Activated naive CD8-positive, alpha-beta T cell treated with anti-CD3 and anti-CD28 coated beads, Interleukin-2, amount 50 U/mL, for 24 hours (primary cell): ENCODE measurements at places on chromosomes 3 and 15.

DNA sequence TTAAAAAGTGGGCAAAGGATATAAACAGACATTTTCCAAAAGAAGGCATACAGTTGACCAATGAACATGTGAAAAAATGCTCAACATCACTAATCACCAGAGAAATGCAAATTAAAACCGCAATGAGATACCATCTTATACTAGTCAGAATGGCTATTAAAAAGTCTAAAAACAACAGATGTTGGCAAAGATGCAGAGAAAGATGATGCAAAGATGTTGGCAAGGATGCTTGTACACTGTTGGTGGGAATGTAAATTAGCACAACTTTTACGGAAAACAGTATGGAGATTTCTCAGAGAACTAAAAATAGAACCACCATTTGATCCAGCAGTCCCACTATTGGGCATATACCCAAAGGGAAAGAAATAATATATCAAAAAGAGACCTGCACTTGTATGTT, 53.5 kb downstream of the TLNRD1 start:
- no peaks in the 10 kb centered on the region for H3K27me3 ChIP-seq
- peaks cover 10% of the 10 kb centered on the region for H3K4me1 ChIP-seq
- no peak overlapping the region for H3K4me3 ChIP-seq
- H3K27ac ChIP-seq = no peak overlapping the region
- no peaks in the 10 kb centered on the region for H3K36me3 ChIP-seq

GRCh38 chr15:100778831-100779288, 100.8 kb upstream of the ALDH1A3 start:
- H3K27ac ChIP-seq = no peak overlapping the region
- no peaks in the 10 kb centered on the region for H3K4me1 ChIP-seq
- H3K36me3 ChIP-seq = no peaks in the 10 kb centered on the region
- H3K4me3 ChIP-seq = no peak overlapping the region

- H3K36me3 ChIP-seq = no peaks in the 10 kb centered on the region
- H3K4me1 ChIP-seq = peaks cover 17% of the 10 kb centered on the region
- H3K27ac ChIP-seq = no peak overlapping the region
- H3K4me3 ChIP-seq = no peak overlapping the region
- no peak for DNase-seq
Observed at GRCh38 chr15:31235311-31236183, 91.1 kb upstream of the KLF13 start.

GRCh38 chr15:75639709-75640482, at the start of gene IMP3:
Gene IMP3, minus strand, starts transcription at chr15:75640224. Its CDS starts 56 bp downstream, at chr15:75640168.
- H3K4me3 ChIP-seq = peak within 1 kb of the TSS; percentile 98
- H3K27ac ChIP-seq = peak within 1 kb of the TSS; percentile 97
- no peaks in the 10 kb centered on the region for H3K27me3 ChIP-seq
- peak; percentile 91 for DNase-seq
- peaks cover 27% of the 10 kb centered on the region for H3K36me3 ChIP-seq
- H3K4me1 ChIP-seq = peaks cover 31% of the 10 kb centered on the region

DNA sequence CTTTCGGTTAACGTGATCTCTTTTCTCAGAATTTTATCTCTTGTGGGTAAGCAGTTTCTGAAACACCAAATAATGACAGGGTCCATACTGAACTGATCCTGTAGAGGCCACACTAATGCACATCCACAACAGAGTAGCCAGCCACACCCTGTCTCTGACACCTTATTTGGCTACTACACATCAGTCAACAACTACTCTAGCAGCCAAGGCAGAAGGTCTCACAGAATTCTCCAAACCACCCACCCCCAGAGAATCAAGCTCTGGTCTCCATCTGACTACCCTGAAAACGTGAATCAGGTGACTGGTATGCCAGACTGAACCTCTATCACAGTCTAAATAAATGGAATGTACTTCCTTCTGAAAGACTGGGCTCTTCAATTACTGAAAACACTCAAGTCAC, 38.0 kb downstream of the EDC3 start:
- H3K27ac ChIP-seq = no peak overlapping the region
- no peak for DNase-seq
- H3K27me3 ChIP-seq = no peaks in the 10 kb centered on the region
- H3K36me3 ChIP-seq = peaks cover 4% of the 10 kb centered on the region
- no peak overlapping the region for H3K4me3 ChIP-seq
- H3K4me1 ChIP-seq = peaks cover 22% of the 10 kb centered on the region

DNA sequence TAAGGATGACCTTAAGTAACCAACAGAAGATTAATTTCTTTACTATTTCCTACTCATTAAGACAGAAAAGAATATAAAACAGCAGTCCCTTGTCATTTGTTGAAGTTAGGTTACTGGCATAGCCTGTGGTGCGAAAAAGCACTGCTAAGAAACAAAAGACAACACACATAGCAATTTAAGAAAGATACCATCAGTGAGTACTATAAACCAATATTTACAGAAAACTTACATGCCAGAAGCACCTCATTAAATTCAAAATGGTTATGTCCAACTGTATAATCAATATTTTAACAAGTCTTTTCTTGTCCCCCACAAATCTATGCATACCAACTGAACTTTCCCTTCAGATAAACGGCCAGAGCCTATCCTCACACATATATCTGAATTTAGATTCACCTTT, 42.0 kb downstream of the ANKRD28 start:
- peaks cover 12% of the 10 kb centered on the region for H3K36me3 ChIP-seq
- no peak overlapping the region for H3K4me3 ChIP-seq
- peaks cover 14% of the 10 kb centered on the region for H3K4me1 ChIP-seq
- no peak for DNase-seq
- H3K27me3 ChIP-seq = no peaks in the 10 kb centered on the region

- no peaks in the 10 kb centered on the region for H3K36me3 ChIP-seq
- no peak for DNase-seq
- H3K4me3 ChIP-seq = no peak overlapping the region
- H3K27me3 ChIP-seq = peaks cover under 1% of the 10 kb centered on the region
Observed at GRCh38 chr15:57684491-57685151, 21.9 kb upstream of the POLR2M start.

DNA sequence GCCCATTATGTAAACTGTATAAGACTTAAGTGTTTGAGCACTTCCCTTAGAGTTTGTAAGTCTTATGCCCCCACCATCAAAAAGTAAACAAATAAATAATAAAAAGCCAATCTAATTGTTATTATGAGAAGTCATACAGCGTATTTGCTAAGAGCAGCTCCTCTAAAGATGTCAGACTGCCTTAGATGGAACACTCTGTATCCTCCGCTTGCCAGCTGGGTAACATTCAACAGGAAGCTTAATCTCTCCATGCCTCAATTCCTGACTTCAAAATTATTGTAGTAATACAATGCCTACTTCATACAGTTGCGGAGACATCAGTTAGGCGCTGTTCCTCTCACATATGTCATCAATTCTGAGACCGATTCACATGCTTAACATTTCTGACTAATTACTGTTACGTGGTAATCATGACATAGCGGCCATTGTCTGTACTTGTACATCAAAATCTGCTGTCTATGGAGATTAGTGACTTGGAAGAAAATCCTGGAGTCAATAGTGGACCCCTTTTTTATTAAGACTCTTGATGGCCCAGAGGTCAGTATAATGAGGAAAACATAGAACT, 417.7 kb downstream of the LPP start:
- no peak overlapping the region for H3K4me3 ChIP-seq
- H3K27ac ChIP-seq = no peak overlapping the region
- DNase-seq = no peak
- H3K4me1 ChIP-seq = peaks cover 7% of the 10 kb centered on the region
- H3K36me3 ChIP-seq = no peaks in the 10 kb centered on the region

DNA sequence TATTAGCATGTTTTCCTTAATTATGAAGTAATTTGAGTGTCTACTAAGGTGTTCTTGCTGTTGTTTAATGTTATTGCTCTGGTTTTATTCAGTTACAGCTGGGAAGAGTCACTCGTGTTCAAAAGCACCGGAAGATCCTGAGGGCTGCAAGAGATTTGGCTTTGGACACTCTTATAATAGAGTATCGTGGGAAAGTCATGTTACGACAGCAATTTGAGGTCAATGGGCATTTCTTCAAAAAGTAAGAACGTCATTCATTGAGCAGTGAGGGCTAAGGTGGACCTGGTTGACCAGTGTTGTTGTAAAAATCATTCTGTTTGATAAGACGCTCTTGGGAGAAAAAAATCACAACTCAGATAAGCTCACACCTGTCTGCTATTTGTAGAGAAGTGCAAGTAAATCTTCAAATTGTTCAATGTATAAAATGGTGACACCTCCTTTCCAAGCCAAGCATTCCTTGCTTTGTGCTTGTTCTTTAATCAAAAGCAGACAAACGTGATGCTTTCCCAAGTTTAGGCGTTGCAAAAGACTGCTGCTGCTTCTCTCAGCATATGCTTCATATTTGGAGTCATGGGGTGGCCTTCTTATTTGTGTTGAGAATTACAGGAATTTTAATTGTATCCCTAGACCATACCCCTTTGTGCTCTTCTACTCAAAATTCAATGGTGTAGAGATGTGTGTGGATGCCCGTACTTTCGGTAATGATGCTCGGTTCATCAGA, 44.2 kb downstream of the SETD5 start:
- no peak for DNase-seq
- H3K27me3 ChIP-seq = no peaks in the 10 kb centered on the region
- peaks cover 56% of the 10 kb centered on the region for H3K36me3 ChIP-seq
- H3K4me3 ChIP-seq = no peak overlapping the region
- H3K4me1 ChIP-seq = peaks cover 2% of the 10 kb centered on the region

DNA sequence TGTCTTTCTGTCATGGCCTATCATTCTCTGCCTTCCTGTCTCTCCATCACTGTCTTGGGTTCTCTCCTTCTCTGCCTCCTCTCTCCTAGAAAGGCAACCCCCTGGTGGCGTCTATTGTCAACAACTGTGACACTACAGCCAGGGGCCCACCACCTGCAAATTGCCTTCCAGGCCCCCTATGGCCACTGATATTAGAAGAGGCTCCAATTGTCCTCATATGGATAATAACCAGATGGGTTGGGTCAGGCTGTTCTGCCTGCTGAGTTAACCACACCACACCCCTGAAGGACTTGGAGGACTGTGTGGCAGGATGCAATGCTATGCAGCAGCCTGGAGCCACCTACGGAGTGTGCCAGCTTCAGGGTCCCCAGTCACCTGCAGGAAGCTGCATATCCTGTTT, 665.0 kb downstream of the NTRK3 start:
- H3K4me1 ChIP-seq = no peaks in the 10 kb centered on the region
- H3K27ac ChIP-seq = no peak overlapping the region
- H3K36me3 ChIP-seq = peaks cover 2% of the 10 kb centered on the region
- no peaks in the 10 kb centered on the region for H3K27me3 ChIP-seq
- DNase-seq = no peak

DNA sequence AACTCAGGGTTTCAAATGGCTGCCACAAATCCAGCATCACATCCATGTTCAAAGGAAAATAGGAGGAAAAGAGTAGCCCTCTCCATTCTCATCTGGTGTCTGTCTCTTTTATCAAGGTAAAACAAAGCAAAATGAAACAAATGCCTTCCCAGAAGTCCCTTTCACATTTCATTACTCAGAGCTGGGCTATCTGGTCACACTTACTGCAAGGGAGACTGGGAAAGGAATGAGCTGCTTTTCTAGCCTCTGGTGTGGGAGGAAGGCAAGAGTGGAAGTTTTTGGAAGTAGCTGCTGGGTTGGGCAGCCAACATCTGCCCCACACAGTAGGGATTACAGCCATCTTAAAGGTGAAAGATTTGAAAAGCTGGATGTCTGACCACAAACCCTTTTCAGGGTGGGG, 51.8 kb downstream of the KLF15 start:
- no peaks in the 10 kb centered on the region for H3K4me1 ChIP-seq
- no peak overlapping the region for H3K27ac ChIP-seq
- DNase-seq = no peak

- no peaks in the 10 kb centered on the region for H3K27me3 ChIP-seq
- no peak overlapping the region for H3K4me3 ChIP-seq
- no peaks in the 10 kb centered on the region for H3K4me1 ChIP-seq
Observed at GRCh38 chr3:182959474-182960350, 20.6 kb downstream of the DCUN1D1 start.

DNA sequence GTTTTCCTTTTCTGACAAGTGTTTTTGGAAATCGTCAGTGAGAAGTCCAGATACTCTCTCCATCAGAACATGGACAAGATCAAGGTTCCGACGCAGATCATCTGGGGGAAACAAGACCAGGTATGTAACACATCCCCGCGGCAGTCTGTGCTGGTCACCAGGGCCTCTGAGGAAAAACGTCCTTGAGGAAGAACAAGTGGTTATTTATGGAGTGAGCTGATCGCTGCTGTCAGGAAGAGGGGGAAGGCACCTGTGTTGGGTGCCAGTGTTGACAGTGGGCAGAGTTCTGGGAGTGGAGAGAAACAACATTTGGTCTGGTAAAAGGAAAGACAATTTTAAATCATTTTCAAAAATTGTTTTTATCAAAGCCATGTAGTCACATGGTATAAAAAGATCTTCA, 20.7 kb upstream of the RPP14 start:
- H3K36me3 ChIP-seq = peaks cover 9% of the 10 kb centered on the region
- no peak for DNase-seq
- no peak overlapping the region for H3K27ac ChIP-seq
- H3K4me1 ChIP-seq = no peaks in the 10 kb centered on the region
- no peaks in the 10 kb centered on the region for H3K27me3 ChIP-seq

- peaks cover 41% of the 10 kb centered on the region for H3K36me3 ChIP-seq
- H3K27me3 ChIP-seq = no peaks in the 10 kb centered on the region
Observed at GRCh38 chr3:4978204-4978965, 852 bp upstream of the BHLHE40 start.

GRCh38 chr15:99114511-99115299, 9.8 kb downstream of the SYNM start:
- peaks cover 2% of the 10 kb centered on the region for H3K4me1 ChIP-seq
- DNase-seq = no peak
- H3K4me3 ChIP-seq = no peak overlapping the region
- H3K27ac ChIP-seq = no peak overlapping the region
- H3K36me3 ChIP-seq = no peaks in the 10 kb centered on the region

DNA sequence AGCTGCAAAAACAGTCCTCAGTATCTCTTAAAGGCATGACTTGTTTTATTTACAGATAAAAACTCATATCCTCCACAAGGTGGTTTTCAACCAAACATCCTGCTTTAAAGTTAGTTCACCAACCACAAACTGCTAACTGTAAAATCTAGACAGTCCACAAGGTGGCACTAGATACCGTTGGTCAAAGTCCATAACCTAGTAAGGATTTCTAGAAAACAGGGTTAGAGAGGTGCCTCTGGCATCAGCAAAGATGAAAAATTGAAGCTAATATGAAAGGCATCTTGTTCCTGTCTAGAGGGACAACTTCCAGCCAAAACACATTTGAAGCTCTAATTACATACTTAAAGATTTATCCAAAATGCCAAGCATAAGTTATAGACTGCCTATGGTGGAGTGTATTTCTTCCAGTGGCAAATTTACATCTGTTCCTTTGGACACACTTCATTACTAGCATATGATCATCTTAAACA, 56.0 kb downstream of the ZMAT3 start:
- peaks cover 3% of the 10 kb centered on the region for H3K27me3 ChIP-seq
- DNase-seq = peak; percentile 42
- peaks cover 27% of the 10 kb centered on the region for H3K4me1 ChIP-seq
- H3K36me3 ChIP-seq = peaks cover 4% of the 10 kb centered on the region

DNA sequence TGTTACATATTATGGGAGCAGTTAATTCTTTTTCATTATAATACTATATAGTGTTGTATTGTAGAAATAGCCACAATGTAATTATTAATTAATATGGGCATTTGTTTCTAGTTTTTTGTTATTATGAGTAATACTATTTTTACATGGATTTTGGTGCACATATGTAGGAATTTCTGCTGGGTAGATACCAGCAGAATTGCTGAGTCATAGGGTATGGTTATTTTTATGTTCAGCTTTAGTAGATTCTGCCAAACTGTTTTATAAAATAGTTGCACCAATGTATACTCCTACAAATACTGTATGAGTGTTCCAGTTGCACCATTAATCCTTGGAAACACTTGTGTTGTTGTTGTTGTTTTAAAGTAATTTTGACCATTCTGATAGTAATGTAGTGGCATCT, 91.5 kb downstream of the SH3GL3 start:
- no peak overlapping the region for H3K4me3 ChIP-seq
- no peaks in the 10 kb centered on the region for H3K4me1 ChIP-seq
- peaks cover 5% of the 10 kb centered on the region for H3K27me3 ChIP-seq
- H3K27ac ChIP-seq = no peak overlapping the region
- no peaks in the 10 kb centered on the region for H3K36me3 ChIP-seq
- no peak for DNase-seq
